Activated T-cell treated with anti-CD3 and anti-CD28 coated beads for 4 hours (primary cell): ENCODE measurements at places on chromosomes 1 and 21.
A peak's percentile ranks its signal among the peaks of the same experiment; 100 is the strongest.

DNA sequence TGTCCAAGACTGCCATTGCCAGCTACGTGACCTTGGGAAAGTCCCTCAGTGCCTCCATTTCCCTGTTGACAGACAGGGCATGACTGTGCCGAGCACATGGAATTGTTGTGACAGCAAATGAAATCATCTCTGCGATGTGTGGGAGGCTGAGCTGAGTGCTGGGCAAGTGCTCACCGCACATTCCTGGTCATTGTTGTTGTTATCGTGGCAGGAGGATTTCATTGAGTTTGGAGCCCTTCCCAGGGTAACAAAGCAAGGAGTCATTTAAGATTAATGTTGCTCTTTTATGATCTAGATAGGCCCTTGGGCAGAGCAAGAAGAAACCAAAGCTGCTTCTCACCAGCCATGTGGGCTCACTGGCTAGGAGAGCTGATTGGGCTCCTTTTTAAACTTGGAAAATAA, 39.6 kb upstream of the ITPKB start:
- DNase-seq: no peak

DNA sequence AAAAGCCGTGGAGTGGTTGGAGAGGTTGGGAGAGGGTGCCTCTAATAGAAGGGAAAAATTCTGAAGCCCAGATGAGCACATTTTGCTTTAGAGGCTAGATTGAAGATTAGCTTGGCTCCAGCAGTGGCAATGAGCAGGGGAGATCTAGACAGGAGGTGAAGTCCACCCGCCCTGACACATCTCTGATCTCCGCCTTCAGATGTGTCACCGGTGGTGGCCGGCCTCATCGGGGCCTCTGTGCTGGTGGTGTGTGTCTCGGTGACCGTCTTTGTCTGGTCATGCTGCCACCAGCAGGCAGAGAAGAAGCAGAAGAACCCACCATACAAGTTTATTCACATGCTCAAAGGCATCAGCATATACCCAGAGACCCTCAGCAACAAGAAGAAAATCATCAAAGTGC, 8.4 kb downstream of the SYT11 start:
- DNase-seq: no peak

DNA sequence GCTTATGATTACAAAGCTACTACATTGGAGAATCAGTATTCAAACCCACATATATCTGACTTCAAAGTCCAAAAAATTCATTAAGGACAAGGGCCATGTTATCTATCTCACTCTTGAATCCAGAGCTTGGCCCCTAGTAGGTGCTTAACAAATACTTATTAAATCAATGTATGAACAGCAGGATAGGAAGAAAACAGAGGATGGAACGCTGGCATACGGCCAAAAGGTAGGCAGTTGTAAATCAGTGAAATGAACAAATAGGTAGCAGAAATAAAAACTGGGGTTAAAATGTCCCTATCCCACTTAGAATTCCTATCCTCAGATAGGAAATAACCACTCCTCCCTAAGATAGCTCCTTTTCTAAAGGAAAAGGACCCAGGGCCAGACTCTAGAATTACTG, 2.0 kb downstream of the MRPL24 start:
- DNase-seq: no peak

GRCh38 chr1:98940722-98941079, 64.0 kb downstream of the PLPPR5 start:
- no peak for DNase-seq

GRCh38 chr1:191698246-191698645, 460.0 kb upstream of the RGS18 start:
- DNase-seq: no peak

DNA sequence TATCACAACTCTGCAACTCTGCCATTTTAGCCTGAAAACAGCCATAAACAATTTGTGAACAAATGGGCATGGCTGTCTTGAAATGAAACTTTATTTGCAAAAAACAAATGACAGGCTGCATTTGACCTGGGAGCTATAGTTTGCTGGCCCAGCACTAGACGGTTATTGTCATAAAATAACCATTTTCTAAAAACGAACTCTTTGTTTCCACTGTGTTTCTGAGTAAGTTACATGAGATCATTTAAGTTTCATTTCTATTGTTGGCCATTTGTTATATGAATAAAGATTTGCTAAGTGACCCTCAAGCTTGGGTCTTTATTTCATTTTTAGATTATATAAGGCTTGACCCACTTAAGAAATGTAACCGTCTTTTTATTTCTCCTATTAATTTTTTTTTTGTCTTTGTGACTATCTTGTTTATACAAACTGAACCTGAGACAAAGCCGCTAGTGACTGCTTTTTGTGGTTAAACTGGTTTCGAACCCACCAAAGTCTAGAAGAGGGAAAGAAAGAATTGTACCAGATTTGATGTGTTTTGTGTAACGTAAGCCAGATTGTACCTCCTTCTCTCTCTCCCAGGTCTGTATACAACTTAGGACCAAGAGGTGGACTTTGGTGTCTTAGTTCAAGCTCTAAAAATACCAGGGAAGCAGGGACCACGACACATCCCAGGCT, 12.9 kb upstream of the KCNJ15 start:
- DNase-seq: no peak

- DNase-seq: peak; percentile 85
Observed at GRCh38 chr1:168342572-168343280, 62.0 kb downstream of the TBX19 start.
